ENCODE measurements at places on chromosomes 7 and 10.

- DNase-seq = no peak
Observed at GRCh38 chr7:15335390-15335789, 226.4 kb downstream of the AGMO start.

DNA sequence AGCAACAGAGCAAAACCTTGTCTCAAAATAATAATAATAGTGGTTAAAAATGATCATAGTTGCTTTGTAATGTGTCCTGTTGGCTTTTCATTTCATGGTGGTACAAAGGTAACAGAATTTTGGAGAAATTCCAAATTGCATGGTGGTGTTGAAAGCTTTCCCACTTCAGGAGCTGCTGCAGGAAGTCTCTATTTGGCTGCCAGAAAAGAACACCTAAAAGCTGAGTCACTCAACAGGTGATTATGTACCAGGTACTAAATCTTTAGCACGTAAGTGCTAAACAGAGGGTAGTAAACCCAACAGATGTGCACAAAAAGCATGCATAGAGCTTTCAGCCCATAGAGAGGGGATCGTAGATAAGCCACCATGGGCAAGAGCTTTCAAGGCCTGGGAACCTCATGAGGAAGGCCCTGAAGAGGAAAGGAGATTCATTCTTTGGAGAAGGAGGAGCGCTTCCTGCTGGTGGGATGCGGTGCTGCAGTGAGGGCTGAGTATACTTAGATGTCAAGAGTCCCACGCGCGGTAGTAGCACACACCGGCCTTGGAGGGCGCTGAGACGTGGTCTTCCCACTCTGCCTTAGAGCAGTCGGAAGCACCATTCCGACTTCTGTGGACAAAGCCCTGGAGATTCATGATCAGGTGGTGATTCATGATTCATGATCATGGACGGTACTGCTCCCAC, 118.7 kb downstream of the RALA start:
- no peak for DNase-seq

DNA sequence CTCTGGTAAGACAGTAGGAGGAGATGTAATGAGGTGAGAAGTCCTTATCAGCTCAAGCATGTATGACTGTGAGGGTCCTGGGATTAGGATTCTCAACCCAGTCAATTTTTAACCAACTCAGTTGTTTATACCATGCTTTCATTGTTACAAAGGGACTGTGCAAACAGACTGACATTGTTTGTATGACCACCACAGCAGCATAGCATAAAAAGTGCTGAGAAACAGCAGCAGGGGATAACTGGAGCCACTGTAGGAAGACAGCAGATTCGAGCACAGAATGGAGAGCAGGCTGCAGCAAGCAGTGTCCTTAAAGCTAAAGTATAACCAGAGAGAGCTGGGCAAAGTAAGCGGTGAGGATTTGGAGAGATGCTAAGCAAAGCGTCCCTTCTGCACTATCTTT, 829.5 kb downstream of the REEP3 start:
- no peak for DNase-seq

DNA sequence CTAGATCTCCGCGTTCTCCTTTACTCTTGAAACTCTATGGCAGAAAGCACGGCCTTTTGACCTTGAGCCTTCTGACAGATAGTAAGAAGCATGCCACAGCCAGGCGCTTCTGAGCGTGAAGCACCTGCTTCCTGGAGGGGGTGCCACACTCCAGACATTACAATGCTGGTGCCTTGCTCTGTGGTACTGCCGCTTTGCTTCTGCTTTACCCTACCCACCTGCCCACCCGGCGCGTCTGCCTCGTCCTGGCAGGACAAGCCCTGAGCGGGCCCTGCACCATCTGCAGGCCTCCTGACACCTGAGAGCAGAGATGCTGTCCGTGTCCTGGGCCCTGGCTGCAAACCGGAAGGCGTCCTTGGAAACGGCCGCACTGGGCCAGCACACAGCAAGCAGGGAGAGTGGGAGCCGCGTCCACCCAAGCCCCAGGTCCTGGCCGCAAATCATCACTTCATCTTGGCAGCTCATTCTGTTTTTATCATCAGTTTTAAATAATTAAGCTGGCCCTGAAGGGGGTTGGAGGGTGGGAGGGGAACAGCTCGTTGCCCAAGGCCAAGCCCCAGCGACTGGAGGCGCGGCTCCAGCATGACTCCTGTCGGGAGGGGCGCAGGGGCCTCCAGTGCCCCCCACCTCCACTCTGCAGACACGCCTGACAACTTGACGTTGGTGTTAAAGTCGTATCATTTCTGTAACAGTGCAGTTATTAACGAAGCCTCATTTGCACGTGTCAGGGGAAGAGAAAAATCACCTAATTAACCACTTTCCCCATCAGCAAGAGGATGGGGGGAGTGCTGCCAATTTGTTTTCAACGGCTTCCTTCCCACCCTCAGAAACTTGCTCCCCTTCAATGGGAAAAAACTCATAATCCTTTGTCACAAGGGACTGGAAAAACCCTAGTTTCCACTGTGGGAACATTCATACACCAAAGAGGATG, 132.2 kb downstream of the MAD1L1 start:
- no peak for DNase-seq

DNA sequence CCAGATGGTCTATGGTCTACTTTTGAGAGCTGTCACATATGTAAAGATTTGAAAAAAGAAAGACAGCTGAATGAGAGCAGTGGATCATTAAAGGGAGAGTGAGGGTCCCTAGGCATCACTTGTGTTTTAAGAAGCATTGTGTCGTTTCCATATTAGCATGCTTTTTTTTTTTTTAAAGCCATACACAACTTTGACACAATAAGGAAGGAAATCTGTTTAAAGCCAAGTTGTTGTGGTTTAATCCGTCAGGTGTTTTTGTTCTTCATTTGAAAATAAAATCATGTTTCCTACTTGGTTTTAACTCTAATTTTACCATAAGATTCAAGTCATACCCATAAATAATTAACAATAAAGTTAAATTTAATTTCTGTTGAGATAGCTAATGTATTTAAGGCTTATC, 53.5 kb downstream of the MDFIC start:
- no peak for DNase-seq

DNA sequence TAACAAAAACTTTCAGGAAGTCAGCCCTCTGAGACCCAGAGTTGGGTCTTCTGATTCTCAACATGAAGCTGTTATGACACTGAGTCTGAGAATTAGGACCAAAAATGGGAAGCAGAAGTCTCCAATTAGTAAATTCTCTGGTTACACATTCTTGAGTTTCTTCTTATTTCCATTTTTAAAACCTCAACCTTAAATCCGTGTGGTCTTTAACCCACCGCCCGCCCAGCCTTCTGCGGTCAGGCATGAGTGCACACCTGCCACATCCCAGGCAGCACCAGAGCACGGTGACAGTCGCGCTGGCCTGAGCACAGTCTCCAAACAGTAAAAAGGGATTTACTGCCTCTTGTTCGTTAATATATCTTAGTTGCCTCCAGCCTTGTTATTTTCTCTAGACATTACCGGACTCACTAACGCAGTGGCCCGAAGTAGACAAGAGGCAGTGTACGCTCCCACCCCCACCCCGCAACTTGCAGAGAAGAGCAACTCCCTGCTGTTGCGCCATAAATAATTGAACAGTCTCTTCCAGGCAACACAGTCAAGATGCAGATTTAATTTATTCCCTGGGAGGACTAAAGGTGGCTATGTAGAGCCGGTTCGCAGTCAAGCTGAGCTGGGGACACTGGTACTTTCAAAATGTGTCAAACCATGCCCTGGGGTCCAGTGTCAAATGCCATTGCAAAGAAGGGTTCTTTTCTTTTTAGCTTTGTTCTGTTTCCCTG, 147.0 kb upstream of the CELF2 start:
- no peak for DNase-seq

DNA sequence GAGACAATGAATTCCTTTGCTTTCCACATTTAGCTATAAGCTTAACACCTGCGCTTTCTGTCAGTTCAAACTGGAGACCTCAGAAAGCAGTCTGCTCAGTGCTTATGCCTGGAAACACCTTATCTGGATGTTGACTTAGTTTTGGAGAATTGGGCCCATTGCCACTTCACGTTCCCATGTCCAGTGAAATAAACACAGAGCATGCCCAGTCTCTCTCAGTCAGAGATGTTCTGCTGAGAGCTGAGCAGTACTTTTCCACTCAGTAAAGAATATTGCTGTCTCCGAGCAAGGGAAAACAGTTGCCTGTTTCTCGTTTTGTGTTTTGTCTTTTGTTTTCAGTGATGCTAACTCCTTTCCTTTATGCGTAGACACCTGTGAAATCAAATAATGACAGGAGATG, 83.2 kb upstream of the PRR15 start:
- no peak for DNase-seq

GRCh38 chr10:28711041-28711440, 33.7 kb downstream of the BAMBI start:
- no peak for DNase-seq

- DNase-seq = no peak
Observed at GRCh38 chr7:144822223-144822622, 13.6 kb downstream of the TPK1 start.

- DNase-seq = no peak
Observed at GRCh38 chr7:12244129-12244528, 33.0 kb downstream of the TMEM106B start.

DNA sequence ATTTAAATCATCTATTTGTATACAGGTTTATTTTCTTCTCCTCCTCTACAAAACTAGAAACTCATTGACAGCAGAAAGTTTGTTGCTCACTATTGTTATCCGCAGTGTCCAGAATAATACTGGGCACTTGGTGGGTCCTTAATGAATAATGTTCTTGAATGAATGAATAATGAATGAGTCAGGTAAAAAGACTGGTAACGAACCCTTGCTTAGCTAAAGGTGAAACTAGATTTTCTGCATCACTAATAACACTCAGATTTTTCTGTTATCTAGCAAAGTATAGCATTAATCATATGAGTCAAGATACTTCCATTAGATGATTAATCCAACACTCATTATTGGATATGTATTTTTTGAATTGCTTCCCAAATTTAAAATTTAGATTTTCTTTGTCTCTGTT, 953.2 kb downstream of the SORCS3 start:
- no peak for DNase-seq

- DNase-seq = no peak
Observed at GRCh38 chr10:102676534-102677315, 32.4 kb downstream of the TRIM8 start.

GRCh38 chr10:6068006-6068405, 5.8 kb upstream of the IL2RA start:
- DNase-seq = no peak

- no peak for DNase-seq
Observed at GRCh38 chr10:34723750-34724149, 91.3 kb downstream of the PARD3 start.

DNA sequence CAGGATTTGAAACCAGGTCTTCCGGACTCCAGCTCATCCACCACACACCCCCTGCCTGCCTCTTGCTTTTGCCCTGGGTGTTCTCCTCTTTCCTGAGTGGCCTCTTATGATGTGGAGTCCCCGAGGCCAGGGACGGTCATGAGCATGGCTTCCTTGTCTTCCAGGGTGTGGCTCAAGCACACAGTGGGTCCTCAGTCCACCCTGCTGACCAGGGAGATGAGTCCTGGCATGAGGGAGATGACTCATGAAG, 32.8 kb downstream of the DNAJB12 start:
- DNase-seq = no peak

- no peak for DNase-seq
Observed at GRCh38 chr10:84447701-84448400, 119.5 kb downstream of the CCSER2 start.

DNA sequence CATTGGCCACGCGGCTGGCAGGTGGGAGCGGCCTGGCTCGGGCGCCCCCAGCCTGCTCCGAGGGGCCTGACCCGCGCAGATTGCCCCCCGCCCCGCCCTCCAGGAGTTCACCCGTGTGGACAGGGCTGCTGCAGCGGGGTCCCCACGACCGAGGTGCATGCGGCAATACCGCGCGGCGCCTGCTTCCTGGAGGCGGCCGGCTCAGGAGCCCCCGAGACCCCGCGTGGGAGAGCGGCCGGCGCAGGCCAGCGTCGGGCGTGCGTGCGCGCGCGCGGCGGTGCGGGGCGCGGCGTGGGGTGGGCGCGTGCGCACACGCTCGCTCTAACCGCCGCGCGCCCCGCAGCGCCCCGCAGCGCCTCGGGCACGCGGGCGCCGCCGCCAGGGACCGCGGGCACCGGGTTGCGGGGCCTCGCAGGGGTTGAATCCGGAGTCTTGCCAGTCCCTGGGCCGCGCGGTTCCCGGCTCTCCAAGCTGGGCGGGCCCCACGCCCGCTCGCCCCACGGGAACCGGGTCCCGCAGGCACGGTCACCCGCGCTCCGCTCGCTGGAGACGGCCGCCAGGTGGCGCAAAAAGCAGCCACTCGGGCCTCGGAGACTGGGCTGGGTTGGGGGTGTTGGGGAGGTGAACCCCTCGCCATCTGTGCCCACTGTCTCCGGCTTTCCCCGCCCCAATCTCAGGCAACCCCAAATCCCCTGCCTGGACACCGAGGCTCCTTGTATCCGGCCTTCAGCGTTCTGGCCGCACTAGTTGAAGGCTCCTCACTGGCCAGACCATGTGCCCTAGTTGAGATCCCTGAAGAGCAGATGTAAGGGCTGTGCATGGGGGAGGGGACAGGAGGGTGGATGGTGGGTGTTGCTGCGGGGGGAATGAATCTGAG, 1.3 kb upstream of the ACHE start:
- no peak for DNase-seq

- no peak for DNase-seq
Observed at GRCh38 chr7:47027695-47028240, 554.1 kb downstream of the TNS3 start.

DNA sequence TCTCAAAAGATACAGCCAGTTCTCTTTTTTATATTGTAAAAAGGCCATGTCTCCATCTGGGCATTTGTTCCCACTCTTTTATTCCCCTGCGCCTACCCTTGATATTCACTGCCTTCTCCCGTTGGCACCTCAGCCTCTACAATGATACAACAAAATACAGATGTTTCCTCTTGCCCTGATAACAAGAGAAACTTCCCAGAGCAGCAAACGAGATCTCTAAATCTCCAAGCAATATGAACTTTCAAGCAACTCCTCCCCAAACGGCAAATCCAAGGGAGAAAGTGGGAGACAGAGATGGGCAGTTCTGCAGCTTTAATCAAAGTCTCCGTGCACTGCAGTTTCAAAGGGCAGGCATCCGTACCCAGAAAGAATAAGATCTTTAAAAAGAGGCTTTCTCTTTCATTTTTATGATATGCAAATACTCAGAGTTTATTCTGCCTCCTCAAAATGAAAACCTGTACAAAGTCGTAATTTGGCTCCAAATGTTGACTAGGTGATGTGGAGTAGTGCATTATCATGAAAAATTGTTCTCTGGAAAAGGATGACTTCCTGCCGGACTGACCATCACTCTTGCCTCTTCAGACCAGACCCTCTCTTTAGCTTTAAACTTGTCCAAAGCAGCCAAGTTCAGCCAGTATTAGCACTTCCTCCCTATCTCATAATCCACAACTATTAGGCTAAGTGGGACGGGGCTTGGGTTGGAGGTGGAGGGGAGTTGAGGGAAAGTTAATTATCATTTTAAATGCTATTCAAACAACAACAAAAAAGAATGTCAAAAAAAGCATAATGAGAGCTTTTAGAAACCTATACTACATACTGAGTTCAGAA, 682 bp downstream of the HGF start:
- no peak for DNase-seq

- no peak for DNase-seq
Observed at GRCh38 chr10:115895166-115895565, 377.8 kb downstream of the GFRA1 start.

All from fibroblast of skin of left quadriceps (primary cell).